Activated CD4-positive, alpha-beta T cell treated with anti-CD3 and anti-CD28 coated beads, Interleukin-2, Interleukin-6, amounts not matched to agents 100 ng/mL and 50 ng/mL, durations not matched to agents 16 hours and 8 hours (primary cell): ENCODE measurements at places on chromosomes 1 and 21.
A peak's percentile ranks its signal among the peaks of the same experiment; 100 is the strongest.

DNA sequence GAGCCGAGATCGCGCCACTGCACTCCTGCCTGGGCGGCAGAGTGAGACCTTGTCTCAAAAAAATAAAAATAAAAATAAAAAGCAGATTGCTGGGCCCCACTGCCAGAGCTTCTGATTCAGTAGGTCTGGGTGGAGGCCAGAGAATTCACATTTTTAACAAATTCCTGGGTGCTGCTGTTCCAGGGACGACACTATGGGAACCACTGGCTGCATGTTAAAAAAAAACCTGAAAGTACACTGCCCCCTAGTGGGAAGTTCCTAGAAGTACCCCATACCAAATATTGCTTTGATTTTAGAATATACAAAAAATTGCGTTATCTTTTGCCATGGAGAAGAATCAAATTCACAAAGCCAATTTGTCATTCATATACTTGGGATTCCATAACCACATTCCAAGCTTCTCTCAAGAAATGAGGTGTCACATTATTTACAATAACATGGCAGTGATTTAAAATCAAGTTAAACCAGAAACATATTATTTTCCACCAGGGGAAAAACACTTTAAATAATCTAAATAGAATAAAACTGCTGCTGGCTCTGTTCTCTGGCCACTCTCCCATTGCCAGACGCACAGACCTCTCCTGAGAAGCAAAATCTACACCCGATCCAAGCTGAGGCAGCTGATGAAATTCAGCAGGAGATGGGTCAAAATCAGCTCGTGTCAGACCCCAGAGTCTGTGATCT lies 27.4 kb downstream of the SYF2 start:
- DNase-seq: peak; percentile 25

- no peak for DNase-seq
These were observed 34.1 kb downstream of the DDX20 start for GRCh38 chr1:111789666-111790316.

DNA sequence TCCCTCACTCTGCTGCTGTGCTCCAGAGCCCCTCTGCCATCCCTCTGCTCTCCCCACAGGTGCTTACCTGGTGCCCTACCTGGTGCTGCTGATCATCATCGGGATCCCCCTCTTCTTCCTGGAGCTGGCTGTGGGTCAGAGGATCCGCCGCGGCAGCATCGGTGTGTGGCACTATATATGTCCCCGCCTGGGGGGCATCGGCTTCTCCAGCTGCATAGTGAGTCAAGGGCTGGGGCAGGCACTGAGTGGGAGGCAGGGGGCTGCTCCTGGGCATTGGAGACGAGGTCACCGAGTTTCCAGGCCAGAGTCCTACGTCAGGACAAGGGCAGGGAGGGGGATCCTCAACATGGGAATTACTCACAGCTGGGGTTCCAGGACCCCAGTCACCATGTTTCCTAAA lies 21.7 kb downstream of the SLC6A17 start:
- DNase-seq: no peak

GRCh38 chr1:234893725-234894630 lies 234.7 kb downstream of the TOMM20 start:
- peak; percentile 86 for DNase-seq

DNA sequence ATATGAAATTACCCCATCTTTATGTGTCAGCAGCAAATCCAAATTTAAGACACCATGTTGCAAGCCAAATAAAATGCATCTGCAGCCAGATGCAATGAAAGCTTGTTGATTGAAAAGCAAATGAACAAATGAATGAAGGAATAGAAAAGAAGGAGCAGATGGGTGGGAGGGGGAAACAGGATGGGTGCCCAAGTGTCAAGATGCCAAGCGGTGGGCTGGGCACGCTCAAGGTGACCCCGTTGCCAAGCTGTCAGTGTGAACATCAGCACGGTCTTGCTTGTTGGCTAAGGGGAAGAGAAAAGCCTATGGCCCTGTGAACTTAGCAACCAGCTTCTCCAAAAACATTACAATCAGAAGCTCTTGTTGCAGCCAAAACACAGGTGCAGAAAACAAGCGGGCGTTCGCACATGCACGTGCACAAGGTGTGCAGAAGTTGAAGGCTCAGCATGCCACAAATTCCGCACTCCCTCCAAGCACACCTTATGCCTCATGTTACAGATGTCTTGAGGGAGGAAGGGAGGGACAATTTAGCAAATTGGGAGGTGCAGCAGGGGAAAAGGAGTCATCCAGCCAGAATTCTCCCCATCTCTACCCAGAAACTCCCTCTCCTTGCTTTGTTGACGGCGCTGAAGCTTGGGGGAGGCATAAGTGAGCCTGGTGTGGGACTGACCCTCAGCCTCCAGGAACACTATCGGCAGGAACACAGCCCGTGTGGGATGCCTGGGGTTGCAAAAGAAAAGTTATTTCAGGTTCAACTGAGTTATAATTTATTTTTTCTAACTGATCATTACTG lies 62.4 kb downstream of the HIVEP3 start:
- DNase-seq: no peak

- DNase-seq: no peak
These were observed 63.9 kb upstream of the HSD17B7 start for GRCh38 chr1:162726555-162726954.

- peak; percentile 60 for DNase-seq
These were observed 8.6 kb downstream of the FMOD start for GRCh38 chr1:203342192-203342940.

- no peak for DNase-seq
These were observed 429.9 kb downstream of the NPHP4 start for GRCh38 chr1:5562331-5562730.

DNA sequence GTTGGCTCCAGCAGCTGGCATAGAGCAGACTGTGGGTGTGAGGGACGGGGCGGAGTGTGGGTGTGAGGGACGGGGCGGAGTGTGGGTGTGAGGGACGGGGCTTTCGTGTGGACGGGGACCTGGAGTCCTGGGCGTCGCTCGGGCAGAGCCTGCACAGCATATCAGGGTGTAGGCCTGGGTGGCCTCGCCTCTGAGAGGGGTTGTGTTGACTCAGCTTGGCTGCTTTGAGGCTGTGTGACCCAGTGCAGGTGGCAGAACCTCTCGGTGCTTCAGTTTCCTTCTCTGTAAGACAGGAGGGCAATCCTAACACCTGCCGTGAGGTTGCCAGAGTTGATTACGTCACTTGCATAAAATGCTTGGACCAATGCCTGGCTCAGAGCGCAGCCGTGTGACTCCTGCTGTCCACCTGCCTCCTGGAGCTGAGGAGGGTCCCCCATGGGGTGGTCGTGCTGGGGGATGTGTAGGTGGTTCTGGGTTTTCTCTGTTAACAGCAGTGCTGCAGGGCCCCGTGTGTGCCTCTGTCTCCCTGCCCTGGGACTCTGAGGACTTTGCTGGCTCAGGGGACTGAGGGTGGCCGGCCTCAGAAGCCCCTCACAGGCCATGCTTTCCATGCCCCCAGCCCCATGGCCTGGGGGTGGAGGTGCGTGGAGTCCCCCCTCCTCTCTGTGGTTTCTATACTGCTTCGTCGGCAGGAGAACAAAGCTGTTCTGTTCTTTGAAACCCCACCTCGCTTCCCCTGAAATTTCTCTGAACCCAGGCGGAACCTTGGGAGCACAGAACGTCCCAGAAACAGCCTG lies 15.4 kb downstream of the PDXK start:
- DNase-seq: peak; percentile 32

- DNase-seq: peak; percentile 57
These were observed 48.6 kb downstream of the WNT2B start for GRCh38 chr1:112557385-112557784.

GRCh38 chr1:226525750-226526149 lies 22.8 kb upstream of the STUM start:
- no peak for DNase-seq

DNA sequence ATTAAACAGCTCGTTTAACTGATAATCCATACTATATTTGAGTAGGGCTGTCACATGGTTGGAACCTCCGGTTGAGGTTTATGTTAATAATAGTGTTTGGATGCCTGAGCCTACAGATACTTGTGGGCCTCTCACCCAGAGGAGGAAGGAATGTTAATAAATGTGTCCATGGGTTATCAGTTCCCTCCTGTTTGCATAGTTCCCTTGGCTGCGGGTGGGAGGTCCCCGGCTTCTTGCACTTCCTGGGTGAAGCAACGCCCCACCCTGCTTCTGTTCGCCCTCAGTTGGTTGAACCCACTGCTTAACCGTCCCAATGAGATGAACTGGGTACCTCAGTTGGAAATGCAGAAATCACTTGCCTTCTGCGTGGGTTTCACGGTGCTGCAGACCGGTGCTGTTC lies 23.6 kb upstream of the GBP1 start:
- DNase-seq: no peak

- no peak for DNase-seq
These were observed 39.5 kb upstream of the DIPK1A start for GRCh38 chr1:93000751-93001175.

DNA sequence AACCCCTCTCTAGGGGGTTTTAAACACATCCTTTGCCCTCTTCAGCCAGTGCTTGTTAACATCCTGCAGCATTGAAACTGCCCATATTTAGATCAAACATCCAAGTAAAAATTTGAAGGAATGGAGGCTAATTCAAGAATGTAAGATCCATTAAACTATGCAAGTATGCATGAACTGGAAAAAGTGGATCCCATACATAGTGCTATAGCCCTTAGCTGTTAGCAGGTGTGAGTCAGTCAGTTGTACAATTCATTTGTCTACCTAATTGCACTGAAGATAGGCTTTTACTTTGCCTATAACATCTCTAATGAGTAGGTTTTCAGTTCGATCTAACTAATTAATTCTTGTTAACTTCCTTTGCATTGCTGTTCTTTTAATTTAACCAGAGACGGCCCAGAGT lies 270.9 kb downstream of the LMO4 start:
- DNase-seq: no peak

DNA sequence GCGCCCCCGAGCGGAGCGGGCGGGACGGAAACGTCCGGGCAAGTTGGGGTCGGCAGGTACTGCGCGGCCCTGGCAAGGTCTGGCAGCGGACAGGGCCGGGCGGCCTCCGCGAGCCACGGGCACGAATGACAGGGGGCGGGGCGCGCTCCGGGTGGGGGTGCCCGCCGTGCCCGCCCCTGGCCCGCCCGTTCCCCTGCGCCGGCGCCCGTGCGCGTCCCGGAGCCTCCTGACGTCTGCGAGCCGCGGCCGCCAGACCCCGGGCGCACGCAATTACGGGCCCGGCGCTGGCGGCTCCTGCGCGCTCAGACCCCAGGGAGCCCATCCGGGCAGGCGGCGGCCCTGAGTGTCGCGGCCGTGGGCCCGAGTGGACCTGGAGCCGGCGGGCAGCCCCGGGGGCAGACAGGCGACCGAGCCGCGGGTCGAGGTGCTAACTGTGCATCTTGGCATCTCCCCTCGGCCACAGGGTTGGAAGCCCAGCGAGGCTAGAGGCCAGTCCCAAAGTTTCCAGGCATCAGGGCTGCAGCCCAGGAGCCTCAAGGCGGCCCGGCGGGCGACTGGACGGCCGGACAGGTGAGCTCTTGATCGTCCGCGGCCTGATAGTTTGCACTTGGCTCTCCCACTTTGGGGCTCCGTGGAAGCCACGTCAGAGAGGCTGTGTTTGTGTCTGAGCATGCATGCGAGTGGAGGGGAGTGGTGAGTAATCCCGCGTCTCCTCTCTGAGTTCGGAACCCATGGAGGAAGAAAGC lies 918 bp downstream of the MIB2 start:
- DNase-seq: peak; percentile 32

- no peak for DNase-seq
These were observed 46.1 kb upstream of the ARHGAP29 start for GRCh38 chr1:94283462-94283861.

GRCh38 chr1:207064561-207064960 lies 11.5 kb downstream of the PFKFB2 start:
- DNase-seq: no peak

DNA sequence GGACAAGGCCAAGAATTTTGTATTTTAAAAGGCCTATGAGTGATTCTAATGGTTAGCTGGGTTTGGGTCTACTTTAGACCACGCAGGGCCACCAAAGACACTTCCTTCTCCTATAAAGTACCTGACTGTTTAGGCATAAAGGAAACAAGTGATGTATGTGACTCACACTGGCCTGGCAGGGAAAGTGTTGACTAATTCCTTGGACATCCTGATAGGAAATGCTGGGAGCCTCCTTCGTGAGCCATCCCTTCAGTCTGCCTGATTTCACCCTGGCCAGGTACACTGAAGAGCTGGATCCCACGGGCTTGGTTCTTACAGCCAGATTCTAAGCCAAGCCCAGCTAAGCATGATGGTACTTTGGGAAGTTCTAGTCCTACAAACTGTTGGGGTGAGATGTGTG lies 100.5 kb upstream of the HMGB4 start:
- DNase-seq: no peak
